ENCODE measurements at places on chromosomes 16 and 17. TPM values are rescaled to one million over a fixed set of nuclear protein-coding genes. Genes with fewer than 3 reads are reported as not detected.

ERBB2 gene
- 6.3 TPM for total RNA-seq

DYNLRB2 gene
- not detected for total RNA-seq

SOST gene
- total RNA-seq, result not detected

BRIP1 gene
- 14.1 TPM for total RNA-seq

TERB1 gene
- total RNA-seq, result not detected

KIFC3 gene
- total RNA-seq, result 0.83 TPM

SMIM5 gene
- total RNA-seq, result not detected

KRT40 gene
- total RNA-seq, result not detected

CHST6 gene
- not detected for total RNA-seq

SHBG gene
- total RNA-seq, result not detected

TBC1D3H gene
- total RNA-seq, result not detected

TIGD7 gene
- 3.4 TPM for total RNA-seq

GJC1 gene
- total RNA-seq, result 2.7 TPM

MYH10 gene
- 15.6 TPM for total RNA-seq

CNTNAP4 gene
- not detected for total RNA-seq

JUP gene
- 0.29 TPM for total RNA-seq

TNFRSF17 gene
- total RNA-seq, result not detected

CDH8 gene
- total RNA-seq, result not detected

RPRML gene
- total RNA-seq, result not detected

RNF43 gene
- total RNA-seq, result 0.39 TPM

RAB37 gene
- total RNA-seq, result 7.0 TPM

ELMO3 gene
- 5.1 TPM for total RNA-seq

CCL7 gene
- not detected for total RNA-seq

KRT9 gene
- not detected for total RNA-seq

TMEM100 gene
- not detected for total RNA-seq

USH1G gene
- not detected for total RNA-seq

ERN1 gene
- total RNA-seq, result 47.7 TPM

C1QTNF1 gene
- 0.31 TPM for total RNA-seq

CASKIN1 gene
- total RNA-seq, result 0.83 TPM

PTGES3L gene
- 0.64 TPM for total RNA-seq

OTOA gene
- not detected for total RNA-seq

MT1G gene
- 5.0 TPM for total RNA-seq

ATXN1L gene
- total RNA-seq, result 15.1 TPM

CEP295NL gene
- total RNA-seq, result not detected

GRN gene
- total RNA-seq, result 59.7 TPM

ZNF385C gene
- total RNA-seq, result 0.10 TPM

ABCC12 gene
- not detected for total RNA-seq

CHST4 gene
- total RNA-seq, result not detected

FA2H gene
- 0.22 TPM for total RNA-seq

HIC1 gene
- total RNA-seq, result 13.2 TPM

IQCK gene
- total RNA-seq, result 3.0 TPM

SENP3 gene
- 53.2 TPM for total RNA-seq

PHKG2 gene
- 27.9 TPM for total RNA-seq

HSPB9 gene
- total RNA-seq, result not detected

KRTAP3-2 gene
- total RNA-seq, result not detected

KRT17 gene
- total RNA-seq, result not detected

SULT1A4 gene
- 2.4 TPM for total RNA-seq

KIF18B gene
- total RNA-seq, result 42.9 TPM

SLC16A11 gene
- 1.5 TPM for total RNA-seq
